B cell (primary cell): ENCODE measurements at places on chromosomes 12 and 14. TPM values are rescaled to one million over a fixed set of nuclear protein-coding genes. Genes with fewer than 3 reads are reported as not detected.

Gene TRPV4
- total RNA-seq, result not detected in 2 replicates

Gene FAM181A
- not detected in 2 replicates for total RNA-seq

Gene SLC6A13
- total RNA-seq, result 0.19 and 0.22 TPM in 2 replicates

Gene CEP290
- total RNA-seq, result 27.3 and 31.0 TPM in 2 replicates

Gene PRR4
- total RNA-seq, result 1.0 and 1.9 TPM in 2 replicates

Gene DCN
- not detected in 2 replicates for total RNA-seq

Gene DEGS2
- total RNA-seq, result 5.8 and 6.4 TPM in 2 replicates

Gene HPD
- not detected in 2 replicates for total RNA-seq

Gene LBHD2
- total RNA-seq, result not detected in 2 replicates

Gene LALBA
- not detected in 2 replicates for total RNA-seq

Gene EML5
- total RNA-seq, result 6.5 and 6.9 TPM in 2 replicates

Gene EFS
- not detected in 2 replicates for total RNA-seq

Gene AKAP3
- total RNA-seq, result 3.8 and 4.6 TPM in 2 replicates

Gene SLC4A8
- 3.0 and 3.2 TPM in 2 replicates for total RNA-seq

Gene SYCP3
- 0.12 and 0.80 TPM in 2 replicates for total RNA-seq

Gene NRIP2
- total RNA-seq, result not detected in 2 replicates

Gene FBLN5
- total RNA-seq, result 0.12 and 0.37 TPM in 2 replicates

Gene BATF
- total RNA-seq, result 13.9 and 16.4 TPM in 2 replicates

Gene SERPINA1
- total RNA-seq, result 0.69 TPM in 1 of 2 replicates, not detected in the other

Gene TAS2R43
- 4.8 and 5.0 TPM in 2 replicates for total RNA-seq

Gene KRT85
- not detected in 2 replicates for total RNA-seq

Gene SOCS4
- total RNA-seq, result 23.6 and 26.3 TPM in 2 replicates

Gene CAPZA3
- not detected in 2 replicates for total RNA-seq

Gene LPAR5
- total RNA-seq, result 59.6 and 60.4 TPM in 2 replicates

Gene PTPN21
- total RNA-seq, result not detected in 2 replicates

Gene MRPL52
- total RNA-seq, result 91.6 and 93.0 TPM in 2 replicates

Gene ATF7
- total RNA-seq, result 42.2 and 42.9 TPM in 2 replicates

Gene PPFIA2
- not detected in 2 replicates for total RNA-seq

Gene GOLT1B
- total RNA-seq, result 25.1 and 26.3 TPM in 2 replicates

Gene RAP1B
- 158 and 159 TPM in 2 replicates for total RNA-seq

Gene EVL
- total RNA-seq, result 484 and 486 TPM in 2 replicates

Gene PIANP
- 0.51 and 0.54 TPM in 2 replicates for total RNA-seq

Gene IL25
- not detected in 2 replicates for total RNA-seq

Gene FAM222A
- total RNA-seq, result 4.6 and 4.7 TPM in 2 replicates

Gene CLEC4A
- 1.6 and 3.2 TPM in 2 replicates for total RNA-seq

Gene DGKA
- total RNA-seq, result 238 and 239 TPM in 2 replicates

Gene MANSC4
- not detected in 2 replicates for total RNA-seq

Gene HOXC4
- total RNA-seq, result 6.4 and 6.5 TPM in 2 replicates

Gene DYRK2
- total RNA-seq, result 75.3 and 77.9 TPM in 2 replicates

Gene SDR9C7
- 0.22 TPM in 1 of 2 replicates, not detected in the other for total RNA-seq

Gene PPP1R1A
- total RNA-seq, result not detected in 2 replicates

Gene NPFF
- total RNA-seq, result not detected in 2 replicates

Gene LIMA1
- total RNA-seq, result 2.1 and 2.9 TPM in 2 replicates

Gene TC2N
- total RNA-seq, result 10.4 and 13.7 TPM in 2 replicates

Gene ZNF891
- total RNA-seq, result 6.8 and 7.7 TPM in 2 replicates

Gene TECPR2
- total RNA-seq, result 10.8 and 11.2 TPM in 2 replicates

Gene GPD1
- 0.54 and 1.1 TPM in 2 replicates for total RNA-seq

Gene GDF3
- total RNA-seq, result not detected in 2 replicates

Gene SLCO1B1
- total RNA-seq, result not detected in 2 replicates

Gene TMEM229B
- total RNA-seq, result 4.2 and 6.9 TPM in 2 replicates

Gene IFNG-AS1
- 14.7 and 19.0 TPM in 2 replicates for total RNA-seq
